ENCODE measurements at places on chromosomes 5 and 9. TPM values are rescaled to one million over a fixed set of nuclear protein-coding genes. Genes with fewer than 3 reads are reported as not detected.

GRCh38 chr5:155591273-155591672 is 577.7 kb downstream of the KIF4B start:
- DNase-seq, result no peak

GRCh38 chr5:108266242-108266641 is 115.7 kb downstream of the FBXL17 start:
- DNase-seq, result no peak

Gene UBE2QL1
- 0.13 TPM for total RNA-seq

Gene MUSK
- not detected for total RNA-seq

DNA sequence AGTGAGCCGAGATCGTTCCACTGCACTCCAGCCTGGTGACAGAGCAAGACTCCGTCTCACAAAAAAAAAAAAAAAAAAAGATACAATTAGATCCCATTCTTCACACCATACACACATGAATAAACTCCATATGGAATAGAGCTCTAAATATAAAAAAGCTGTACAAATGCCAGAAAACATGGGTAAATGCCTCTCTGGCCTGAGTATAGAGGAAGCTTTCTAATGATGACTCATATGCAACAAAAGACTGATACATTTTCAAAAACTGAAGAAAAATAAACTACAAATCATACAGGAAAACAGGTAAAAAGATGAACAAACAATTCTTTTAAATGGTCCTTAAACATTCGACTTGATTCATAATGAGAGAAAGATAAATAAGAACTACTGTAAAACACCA is 8.6 kb downstream of the ZFP62 start:
- DNase-seq, result no peak

DNA sequence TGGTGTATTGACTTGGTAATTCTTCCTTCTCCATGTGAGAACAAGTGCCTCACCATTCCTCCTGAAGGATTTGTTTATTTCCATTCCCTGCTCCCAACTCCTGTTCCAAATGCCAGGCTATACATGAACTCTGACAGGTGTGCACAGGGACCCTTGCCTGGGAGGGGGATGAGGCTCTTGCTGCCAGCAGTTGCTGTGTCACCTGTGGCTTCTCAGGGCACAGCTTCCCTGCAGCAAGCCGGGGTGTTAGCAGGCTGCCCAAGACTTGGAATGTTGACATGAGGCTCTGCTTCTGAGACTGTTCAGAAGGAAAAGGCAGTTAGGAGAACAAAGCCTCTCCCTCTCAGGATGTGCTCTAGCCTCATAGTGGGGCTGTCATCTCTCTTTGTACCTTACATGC is 131.3 kb downstream of the DOCK2 start:
- no peak for DNase-seq

DNA sequence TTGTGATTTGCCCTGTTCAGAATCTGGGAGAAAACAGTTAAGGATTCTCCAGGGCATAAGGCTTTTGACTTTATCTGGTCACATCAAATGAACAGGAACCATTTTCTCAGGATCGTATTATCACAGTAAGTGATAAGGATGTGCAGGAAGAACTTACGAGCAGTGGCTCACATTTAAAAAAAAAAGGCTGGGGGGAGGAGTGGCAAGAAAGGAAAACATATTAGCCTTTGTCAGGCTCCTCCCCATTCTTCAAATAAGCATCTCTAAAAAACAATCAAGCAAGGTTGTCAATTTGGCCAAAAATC is 234.3 kb upstream of the TMEM161B start:
- no peak for DNase-seq

Gene MAMDC2
- 0.89 TPM for total RNA-seq

GRCh38 chr5:73955271-73955846 is 329.4 kb downstream of the ARHGEF28 start:
- no peak for DNase-seq

DNA sequence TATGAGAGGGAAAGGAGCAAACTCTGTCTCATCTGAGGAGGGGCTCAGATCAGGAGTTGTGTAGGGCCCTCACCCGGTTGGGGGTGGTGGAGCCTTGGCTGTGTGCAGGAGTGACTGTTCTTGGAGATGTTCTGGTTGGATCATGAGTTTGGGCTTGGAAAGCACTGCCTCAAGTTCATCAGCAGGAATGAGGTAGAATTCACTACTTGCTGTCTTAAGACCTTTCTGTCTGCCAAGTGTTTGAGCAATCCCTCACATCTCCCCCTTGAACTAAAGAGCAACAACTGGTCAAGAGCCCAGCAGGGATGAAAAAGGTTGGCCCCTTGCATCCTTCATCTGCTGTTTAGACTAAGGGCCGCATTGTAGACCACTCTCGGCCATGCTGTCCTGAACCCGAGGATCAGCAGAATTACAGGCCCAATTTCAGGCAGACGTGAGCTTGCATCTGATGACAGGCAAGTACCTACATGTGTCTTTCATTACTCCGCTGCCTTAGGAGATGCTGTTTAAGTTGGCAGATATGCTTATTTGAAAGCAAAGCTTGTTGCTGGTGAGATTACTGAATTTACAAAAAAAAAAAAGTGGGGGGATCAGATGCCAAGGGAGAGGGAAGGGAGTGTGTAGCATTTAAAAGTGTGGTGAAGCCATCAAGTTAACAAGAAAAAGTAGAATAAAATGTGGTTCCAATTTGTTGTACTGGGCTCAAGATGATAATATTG is 36.4 kb downstream of the PIK3R1 start:
- DNase-seq, result no peak

DNA sequence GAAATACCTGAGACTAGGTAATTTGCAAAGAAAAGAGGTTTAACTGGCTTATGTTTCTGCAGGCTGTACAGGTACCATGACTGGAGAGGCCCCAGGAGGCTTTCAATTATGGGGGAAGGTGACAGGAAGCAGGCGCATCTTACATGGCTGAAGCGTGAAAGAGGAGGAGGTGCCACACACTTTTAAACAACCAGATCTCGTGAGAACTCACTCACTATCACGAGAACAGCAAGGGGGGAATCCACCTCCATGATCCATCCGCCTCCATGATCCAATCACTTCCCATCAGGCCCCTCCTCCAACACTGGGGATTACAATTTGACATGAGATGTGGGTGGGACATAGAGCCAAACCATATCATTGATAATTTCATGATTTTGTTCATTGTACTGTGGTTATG is 2.5 kb upstream of the MED27 start:
- no peak for DNase-seq

- no peak for DNase-seq
Observed at GRCh38 chr9:37119360-37119759, 1.0 kb upstream of the ZCCHC7 start.

Gene FBN2
- 0.13 TPM for total RNA-seq

Gene SPATA31E1
- not detected for total RNA-seq

Gene RGS7BP
- 0.13 TPM for total RNA-seq

- DNase-seq, result no peak
Observed at GRCh38 chr9:65411901-65412300, 126.9 kb upstream of the FOXD4L5 start.

DNA sequence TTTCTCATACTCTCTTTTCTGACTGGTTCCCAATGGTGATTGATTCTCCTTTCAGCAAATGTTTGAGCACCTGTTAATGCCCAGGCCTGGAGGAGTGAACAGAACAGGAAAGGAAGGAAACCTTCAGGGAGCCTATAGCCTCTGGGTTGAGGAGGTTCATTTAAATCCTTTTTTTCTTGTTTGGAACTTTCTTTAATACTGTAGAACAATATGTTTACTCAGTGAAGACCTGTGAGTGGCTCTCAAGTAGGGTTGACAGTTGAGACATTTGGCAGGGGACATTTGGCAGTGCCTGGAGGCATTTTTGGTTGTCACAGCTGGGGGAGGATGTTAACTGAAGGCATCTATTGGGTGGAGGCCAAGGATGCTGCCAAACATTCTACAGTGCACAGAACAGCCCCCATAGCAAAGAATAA is 6.1 kb upstream of the FAM120AOS start:
- DNase-seq, result no peak

Gene ICE1
- 17.5 TPM for total RNA-seq

Gene FOXD4L6
- total RNA-seq, result under 0.01 TPM

Gene EIF4E1B
- not detected for total RNA-seq

DNA sequence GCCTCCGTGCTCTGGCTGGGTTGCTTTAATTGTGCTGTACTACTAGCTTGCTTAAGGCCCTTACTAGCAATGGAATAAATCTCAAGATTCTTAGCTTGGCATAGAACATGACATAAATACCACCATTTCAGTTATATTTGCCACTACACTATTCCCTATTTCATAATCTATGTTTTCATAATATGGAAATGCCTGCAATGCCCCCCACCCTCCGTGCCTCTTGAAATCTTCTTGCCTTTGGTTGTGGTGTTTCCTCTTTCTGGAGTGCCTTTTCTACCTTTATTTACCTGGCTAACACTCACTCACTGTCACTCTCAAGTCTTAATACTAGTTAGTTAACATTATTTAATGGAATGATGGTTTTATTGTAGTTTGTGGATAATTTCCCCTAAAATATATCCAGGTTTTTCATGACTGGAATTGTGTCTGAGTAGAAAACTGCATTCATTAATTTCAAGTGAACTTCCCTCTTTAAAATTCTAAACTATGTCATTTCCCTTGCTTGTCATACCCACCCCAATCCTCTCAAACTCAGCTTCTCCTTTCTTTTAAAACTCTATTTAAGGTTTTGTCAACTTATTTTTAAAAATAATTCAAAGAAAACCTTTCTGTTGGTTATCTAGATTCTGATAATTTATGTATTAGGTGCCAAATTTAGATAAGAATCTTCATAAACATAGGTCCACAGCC is 521.7 kb upstream of the DAB2 start:
- DNase-seq, result no peak

DNA sequence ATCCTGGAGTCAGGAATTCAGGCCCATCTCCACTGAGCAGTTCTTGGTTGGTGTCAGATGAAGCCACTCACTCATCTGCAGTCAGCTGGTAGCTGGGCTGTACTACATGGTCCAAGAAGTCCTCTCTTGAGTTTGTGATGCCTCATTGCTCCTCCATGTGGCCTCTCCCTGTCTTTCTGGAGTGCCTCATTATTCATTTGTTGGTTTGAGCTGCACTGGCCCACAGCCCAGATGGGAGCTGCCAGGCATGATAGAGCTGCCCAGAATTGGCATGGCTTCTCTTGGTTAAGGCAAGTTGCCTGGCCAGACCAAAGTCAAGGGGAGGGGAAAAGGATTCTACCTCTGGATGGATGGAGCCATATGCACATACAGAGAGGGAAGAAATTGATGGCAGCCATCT is 8.0 kb downstream of the PTCD2 start:
- DNase-seq, result no peak

- no peak for DNase-seq
Observed at GRCh38 chr5:11918463-11919045, 14.3 kb upstream of the CTNND2 start.

GRCh38 chr5:87898574-87898973 is 370.1 kb downstream of the TMEM161B start:
- no peak for DNase-seq

Gene PCDHA8
- not detected for total RNA-seq

- no peak for DNase-seq
Observed at GRCh38 chr5:94431696-94432095, 186.7 kb downstream of the KIAA0825 start.

- no peak for DNase-seq
Observed at GRCh38 chr5:32598260-32598937, 13.0 kb downstream of the SUB1 start.

Data from dermis microvascular lymphatic vessel endothelial cell (primary cell).